ENCODE measurements at places on chromosomes 4 and X.

- no peak for DNase-seq
Measured at GRCh38 chrX:132277953-132278614, 58.8 kb upstream of the RAP2C start.

DNA sequence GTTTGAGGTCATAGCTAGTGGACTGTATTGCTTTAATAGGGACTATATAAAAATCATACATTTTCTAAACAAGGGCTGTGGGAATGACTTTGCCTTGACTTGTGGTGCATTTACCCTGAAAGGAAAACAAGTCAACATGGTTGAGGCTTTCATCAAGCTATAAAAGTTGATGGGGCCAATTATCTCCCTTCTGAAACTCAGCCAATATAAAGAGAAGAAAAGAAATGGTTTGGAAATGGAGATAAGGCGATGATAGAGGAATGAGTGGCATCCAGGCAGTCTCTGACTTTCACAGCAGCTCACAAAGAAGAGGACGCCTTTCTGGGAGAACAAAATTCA lies 118.7 kb downstream of the SMARCA1 start:
- DNase-seq = no peak

DNA sequence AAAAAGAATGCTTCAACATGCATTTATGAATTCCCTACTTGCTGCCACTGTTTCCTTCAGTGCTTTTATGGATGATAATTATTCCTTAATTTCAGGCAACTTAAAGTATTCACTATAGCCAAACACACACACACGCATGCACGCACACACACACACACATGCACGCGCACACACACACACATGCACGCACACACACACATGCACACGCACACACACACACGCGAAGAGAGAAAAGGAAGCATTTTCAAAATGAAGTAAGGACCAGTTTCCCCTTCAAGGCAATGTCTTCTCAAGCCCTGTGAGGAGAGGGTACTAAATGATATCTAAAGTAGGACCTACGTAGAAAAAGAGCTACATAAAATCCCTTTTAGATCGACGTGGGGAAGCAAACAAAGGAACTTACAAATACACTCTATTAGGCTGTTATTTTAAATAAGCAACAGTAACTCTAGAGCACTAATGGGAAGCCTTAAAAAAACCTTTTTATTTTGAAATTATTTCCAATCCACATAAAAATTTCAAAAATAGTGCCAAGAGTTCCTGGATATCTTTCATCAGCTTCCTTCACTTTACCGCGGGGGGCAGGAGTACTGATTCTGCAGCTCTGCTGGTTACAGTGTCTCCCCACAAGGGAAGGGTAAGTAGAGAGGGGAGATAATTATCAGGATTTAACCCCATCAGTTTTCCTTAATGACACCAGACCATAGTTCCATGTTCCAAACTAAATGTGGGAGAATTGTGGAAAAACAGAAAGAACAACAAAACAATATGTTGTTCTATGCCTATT lies 13.7 kb downstream of the IRF2 start:
- no peak for DNase-seq

DNA sequence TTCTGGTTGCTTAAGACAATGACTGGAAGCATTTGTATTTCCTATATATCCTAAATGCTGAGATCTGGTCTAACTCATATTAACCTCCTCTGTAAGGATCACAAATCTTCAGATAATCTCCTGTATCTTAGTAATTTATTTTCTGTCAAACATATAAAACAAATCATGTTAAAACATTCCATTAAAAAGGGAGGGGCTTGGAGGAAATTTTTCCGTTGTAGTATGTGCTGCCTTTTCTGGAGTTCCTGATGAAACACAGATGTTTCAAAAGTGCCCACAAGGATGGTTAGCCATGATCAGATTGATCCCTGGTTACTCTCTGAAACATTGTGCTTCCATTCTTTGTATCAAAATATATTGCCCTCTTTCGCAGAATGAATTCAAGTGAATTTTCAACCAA lies 182.1 kb downstream of the TENM3 start:
- no peak for DNase-seq

DNA sequence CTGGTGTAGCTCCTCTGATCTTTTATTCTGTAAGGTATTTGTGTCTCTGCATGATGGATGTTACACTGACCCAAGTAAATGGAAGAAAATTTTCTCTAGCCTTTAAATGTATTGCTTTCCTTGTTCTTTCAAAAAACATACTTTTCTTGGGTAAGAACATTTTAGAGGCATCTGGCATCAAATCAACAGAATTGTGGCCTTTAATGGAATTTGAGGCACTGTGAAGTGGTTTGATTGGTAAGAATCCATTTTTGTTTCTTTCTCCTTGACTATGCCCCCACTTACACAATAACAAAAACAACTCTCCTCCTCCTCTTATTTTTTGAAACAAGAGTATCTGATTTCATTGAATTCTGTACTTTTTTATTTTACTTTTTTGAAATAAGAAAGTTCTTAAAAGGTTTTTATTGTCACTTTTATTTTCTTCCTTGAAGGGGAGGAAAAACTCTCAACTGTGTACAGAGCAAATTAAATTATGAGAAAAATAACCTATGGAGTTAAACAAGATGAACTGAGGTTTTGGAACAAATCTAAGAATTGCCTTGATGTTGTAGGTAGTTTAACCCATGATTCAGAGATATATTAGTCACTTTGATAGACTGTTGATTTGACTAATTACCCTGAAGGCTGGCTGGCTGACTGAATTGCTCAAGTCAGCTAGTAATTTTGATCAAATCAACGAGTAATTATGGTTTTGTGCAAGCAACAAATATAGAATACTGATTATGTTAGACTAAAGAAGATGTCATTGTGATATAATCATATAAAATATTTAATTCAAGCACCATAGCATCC lies 146.4 kb downstream of the FHIP1A start:
- no peak for DNase-seq

- DNase-seq = no peak
Measured at GRCh38 chr4:74331944-74332343, 23.7 kb downstream of the EPGN start.

DNA sequence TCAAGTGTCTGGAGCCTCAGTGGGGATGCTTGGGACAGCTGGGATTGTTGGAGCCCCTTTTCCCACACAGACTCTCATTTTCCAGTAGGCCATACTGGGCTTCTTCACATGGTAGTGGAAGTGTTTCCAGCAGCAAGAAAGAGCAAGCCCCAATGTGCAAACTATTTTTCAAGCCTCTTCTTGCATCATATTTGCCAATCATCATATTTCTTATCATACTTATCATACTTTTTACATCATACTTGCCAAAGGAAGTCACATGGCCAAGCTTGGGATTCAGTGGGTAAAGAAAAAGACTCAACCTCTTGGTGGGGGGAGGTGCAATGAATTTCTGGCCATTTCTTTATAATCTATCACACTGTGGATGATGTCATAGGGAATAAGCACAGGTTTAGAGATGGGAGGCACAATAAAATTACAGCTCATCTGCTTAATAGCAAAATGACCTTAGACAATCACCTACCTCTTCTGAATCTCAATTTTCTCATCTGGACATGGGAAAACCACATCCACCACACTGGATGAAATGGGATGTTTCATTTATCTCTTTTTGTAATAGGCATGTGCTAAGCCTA lies 174.2 kb downstream of the MID1IP1 start:
- DNase-seq = no peak

DNA sequence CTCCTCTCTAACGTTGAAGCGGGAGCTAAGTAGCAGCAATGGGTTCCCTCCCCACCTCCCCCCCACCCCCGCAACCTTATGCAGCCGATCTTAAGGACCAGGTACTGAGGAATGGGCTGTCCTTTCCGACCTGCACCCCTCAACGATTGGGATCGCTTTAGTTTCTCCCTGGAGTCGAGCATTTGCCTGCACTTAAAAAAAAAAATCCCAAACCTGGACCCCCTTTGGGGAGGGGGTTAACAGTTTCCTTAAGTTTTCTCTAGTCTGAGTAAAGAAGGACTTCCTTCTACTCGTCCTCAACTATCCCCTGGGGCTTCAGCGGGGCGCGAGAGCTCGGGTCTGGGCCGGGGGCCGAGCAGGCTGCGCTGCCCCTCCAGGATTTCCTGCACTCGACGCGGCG lies 25.7 kb upstream of the BCORL1 start:
- DNase-seq = no peak

- no peak for DNase-seq
Measured at GRCh38 chr4:42417550-42417949, 20.3 kb downstream of the SHISA3 start.

DNA sequence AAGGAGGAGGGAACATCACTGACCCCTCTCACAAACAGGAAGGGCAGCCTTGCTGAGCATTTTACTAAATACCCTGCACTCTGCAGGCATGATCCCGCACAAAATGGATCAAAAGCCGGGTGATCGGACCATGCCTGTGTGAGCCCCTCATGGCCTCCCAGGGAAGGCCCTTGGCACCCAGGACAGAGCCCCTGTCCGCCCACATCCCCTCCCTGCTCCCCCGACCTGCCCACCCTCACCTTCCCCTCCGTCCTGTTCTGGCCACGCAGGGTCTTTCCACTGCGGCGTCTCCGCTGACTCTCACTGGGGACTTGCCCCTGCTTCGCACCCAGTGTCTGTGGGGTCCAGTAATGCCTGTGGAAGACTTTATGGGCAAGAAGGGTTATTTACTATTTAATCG lies 105.0 kb downstream of the HMX1 start:
- DNase-seq = no peak

- no peak for DNase-seq
Measured at GRCh38 chr4:3492741-3493719, 29.9 kb downstream of the DOK7 start.

GRCh38 chr4:47505666-47506065 lies 20.6 kb downstream of the ATP10D start:
- no peak for DNase-seq

- DNase-seq = no peak
Measured at GRCh38 chr4:164138521-164138920, 615.4 kb upstream of the SMIM31 start.

DNA sequence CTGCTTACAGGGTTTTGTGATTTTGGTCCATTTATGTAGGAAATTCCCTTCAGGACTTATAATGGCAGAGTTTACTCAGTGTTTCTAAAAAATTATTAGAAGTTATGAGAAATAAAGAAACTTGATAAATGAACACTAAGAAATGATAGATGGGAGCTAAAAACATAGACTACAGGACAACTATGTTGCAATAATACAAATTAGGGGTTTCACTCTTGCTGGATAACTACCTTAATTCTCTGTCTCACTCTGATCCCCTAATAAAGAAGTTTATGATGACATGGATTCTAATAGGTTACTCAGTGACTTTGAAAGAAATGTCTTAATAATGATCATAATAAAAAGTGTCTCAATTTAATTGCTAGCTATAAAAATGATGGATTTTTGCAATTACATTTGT lies 23.3 kb upstream of the BBS12 start:
- no peak for DNase-seq

DNA sequence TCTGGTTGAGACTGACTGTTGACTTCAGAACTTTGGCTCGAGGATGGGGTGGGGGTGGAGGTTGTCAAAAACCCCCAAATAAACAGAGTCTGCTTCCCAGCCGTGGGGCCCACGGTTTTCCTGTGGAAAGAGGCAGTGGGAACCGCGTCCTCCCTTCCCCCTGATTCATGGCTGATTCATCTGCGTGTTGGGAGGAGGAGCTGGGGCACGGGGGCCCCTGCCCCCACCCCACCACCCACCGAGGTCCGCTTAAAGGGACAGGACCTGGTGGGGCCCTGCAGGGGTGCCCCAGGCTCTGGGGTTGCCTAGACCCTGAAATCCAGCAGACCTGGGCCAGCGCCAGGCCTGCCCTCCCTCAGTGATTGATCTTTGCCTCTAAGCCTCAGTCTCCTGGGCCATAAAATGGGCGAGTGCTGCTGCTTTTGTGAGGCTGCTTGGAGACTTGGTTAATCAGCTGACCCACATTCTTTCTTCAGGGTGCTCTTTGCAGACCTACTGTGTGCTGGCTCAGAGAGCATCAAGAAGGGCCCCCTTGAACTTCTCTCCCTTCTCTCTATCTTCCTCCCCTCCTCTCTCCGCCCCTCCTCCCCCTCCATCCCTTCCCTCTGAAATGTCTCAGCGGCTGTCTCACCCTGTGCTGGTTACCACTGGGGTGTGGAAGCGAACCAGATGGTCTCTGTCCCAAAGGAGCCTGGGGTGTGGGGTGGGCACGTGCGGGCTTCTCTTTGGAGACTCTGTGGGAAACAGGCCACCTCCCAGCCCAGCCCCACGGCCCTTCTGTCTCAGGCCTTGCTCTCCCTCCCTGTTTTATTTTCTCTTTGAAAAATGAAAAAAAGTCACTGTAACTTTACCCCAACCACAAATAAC lies 9.1 kb downstream of the HTRA3 start:
- DNase-seq = peak; percentile 80

DNA sequence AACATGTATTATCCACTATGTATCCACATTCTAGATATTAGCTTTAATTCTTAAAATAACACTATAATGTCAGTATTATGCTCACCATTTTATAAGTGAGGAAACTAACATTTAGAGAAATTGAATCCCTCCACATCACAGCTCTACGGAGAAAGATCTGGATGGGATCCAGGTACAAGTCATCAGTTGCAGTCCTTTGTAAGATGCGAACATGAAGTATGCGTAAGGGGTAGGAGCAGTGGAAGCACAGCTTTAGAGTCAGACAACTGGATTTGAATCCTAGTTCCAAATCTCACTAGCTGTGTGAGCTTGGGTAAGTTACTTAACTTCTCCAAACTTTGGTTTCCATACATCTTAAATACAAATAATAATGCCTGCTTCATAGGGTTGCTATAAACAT lies 162.5 kb downstream of the ATP10D start:
- DNase-seq = no peak

DNA sequence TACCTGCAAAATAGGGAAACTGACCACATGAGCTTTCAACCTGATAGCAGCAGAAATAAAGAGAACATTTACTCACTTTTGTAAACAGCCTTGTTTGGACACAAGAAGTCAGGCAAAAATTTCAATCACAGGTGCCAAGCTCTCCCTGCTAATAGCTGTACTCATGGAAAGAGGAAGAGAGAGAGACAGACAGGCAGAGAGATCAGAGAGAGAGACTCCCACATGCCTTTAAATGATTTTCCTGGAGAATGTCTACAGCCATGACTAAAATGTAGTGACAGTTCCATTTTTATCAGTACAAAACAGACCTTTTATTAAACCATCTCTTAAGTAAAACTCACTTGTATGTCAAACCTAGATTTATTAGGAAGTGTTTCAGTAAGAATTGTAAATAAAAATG lies 752.9 kb downstream of the TRAM1L1 start:
- no peak for DNase-seq

DNA sequence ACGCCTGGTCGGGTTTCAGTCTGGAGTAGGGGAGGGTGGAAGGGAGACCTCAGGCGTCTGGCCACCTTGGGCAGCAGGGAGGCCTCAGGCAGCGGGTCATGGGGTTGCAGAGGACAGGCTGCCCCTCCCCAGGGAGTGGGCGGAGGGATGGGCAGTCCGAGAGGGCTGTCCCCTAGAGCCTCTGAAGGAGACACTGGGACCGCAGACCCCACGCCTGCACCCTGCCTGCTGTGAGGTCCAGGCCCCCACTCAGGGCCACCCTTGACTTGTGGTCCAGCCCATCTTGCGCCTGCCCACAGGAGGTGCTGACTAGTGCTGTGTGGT lies 16.5 kb downstream of the FGFRL1 start:
- no peak for DNase-seq

DNA sequence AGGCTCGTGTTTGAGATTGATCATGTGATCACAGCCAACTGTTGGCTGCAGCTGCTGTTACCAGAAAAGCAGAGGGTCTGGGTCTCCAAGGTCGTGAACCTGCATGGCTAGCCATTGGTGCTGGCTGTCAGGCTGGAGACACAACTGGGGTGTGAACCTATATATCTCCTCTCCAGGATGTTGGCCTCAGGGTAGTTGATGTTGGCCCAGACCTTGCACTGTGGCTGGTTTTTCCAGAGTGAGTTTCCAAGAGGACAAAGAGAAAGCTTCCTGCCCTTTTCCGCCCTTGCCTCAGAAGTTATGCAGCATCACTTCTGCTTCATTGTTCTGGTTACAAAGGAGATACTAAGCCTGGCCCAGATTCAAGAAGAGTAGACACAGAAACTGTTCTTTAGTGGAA lies 607.8 kb upstream of the HS3ST1 start:
- DNase-seq = peak; percentile 12
